ENCODE measurements at places on chromosomes 1 and 21.

GRCh38 chr1:173002891-173003838 is 47.6 kb downstream of the TNFSF18 start:
- DNase-seq = no peak

- no peak for DNase-seq
Measured at GRCh38 chr1:238960071-238960470, 426.3 kb upstream of the CHRM3 start.

- no peak for DNase-seq
Measured at GRCh38 chr21:42234041-42234440, 15.1 kb downstream of the ABCG1 start.

DNA sequence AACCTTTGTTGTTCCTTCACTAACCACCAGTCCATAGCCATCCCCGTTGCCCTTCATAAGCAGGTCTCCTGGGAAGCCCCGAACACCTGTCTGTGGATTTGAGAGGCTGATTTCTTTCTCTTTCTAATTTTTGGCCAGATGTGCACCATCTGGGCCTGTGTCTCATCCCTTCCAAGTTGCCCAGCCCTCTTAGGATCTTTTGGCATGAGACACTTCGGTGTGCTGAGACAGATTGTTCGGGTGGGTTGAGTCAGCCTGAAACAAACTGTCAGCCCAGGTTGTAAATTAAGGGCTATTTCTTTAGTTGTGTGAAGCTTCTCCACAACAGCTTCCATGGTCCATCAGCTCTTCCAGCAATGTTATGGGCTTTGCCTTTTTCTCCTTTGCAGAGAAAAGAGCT is 1.4 kb upstream of the DNAJC11 start:
- no peak for DNase-seq

GRCh38 chr1:31413405-31414001 is 490 bp downstream of the SERINC2 start:
- peak; percentile 57 for DNase-seq

- no peak for DNase-seq
Measured at GRCh38 chr1:86365896-86366295, 30.2 kb downstream of the ODF2L start.

DNA sequence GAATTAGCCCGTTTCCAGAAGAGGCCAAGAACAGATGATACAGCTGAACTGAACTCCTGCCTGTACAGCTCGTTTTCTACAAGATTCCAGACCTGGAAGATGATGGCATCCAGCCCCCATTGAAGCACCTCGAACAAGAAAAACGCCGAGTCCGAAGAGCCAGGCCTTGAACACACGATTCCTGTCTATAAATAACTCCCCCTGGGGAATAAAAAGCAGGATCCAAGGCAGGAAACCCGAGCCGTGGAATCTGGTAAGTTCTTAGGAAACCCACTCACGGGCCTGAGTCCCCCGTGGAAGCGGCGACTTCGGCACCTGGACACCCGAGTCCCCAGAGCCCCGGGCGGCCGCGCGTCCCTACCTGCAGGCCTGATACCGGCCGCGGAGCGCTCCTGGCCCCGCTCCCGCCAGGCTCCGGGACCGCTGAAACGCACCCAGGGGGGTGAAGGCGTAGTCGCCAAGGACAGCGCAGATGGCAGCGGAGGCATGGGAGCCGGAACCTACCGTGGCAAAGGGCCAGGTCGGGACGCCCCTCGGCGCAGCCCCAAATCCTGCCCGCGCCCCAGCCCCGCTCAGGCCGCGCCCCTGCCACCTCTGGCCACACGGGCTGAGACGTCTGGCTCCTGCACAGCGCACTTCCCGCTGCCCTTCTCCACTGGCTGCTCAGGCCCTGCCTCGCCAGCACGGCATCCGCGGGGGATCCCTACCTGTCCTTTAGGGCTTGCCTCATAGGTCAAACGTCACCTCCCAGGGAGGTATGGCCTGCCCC is 14.0 kb upstream of the HLCS start:
- DNase-seq = peak; percentile 40

DNA sequence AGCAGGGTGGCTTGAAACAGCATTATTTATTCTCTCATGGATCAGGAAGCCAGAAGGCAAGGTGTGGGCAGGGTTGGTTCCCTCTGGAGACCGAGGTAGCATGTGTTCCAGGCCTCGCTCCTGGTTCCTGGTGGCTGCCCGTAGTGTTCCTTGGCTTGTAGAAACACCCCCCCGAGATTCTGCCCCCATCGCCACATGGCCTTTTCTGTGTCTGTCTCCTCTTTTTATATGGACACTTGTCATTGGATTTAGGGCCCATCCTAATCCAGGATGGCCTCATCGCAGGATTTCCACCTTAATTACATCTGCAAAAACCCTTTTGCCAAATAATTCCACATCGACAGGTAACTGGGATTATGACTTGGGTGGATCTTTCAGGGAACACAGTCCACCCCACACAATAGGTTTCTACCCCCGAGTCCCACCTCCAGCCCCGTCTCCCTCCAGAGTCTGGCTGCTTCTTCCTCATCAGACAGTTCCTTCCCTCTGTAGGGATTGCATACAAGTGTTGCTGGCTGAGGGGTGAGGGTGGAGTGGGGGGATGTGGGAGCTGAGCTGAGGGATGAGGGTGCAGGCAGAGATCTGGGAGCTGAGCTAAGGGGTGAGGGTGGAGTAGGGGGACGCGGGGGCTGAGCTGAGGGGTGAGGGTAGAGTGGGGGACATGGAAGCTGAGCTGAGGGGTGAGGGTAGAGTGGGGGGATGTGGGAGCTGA is 12.3 kb upstream of the NPHP4 start:
- no peak for DNase-seq

DNA sequence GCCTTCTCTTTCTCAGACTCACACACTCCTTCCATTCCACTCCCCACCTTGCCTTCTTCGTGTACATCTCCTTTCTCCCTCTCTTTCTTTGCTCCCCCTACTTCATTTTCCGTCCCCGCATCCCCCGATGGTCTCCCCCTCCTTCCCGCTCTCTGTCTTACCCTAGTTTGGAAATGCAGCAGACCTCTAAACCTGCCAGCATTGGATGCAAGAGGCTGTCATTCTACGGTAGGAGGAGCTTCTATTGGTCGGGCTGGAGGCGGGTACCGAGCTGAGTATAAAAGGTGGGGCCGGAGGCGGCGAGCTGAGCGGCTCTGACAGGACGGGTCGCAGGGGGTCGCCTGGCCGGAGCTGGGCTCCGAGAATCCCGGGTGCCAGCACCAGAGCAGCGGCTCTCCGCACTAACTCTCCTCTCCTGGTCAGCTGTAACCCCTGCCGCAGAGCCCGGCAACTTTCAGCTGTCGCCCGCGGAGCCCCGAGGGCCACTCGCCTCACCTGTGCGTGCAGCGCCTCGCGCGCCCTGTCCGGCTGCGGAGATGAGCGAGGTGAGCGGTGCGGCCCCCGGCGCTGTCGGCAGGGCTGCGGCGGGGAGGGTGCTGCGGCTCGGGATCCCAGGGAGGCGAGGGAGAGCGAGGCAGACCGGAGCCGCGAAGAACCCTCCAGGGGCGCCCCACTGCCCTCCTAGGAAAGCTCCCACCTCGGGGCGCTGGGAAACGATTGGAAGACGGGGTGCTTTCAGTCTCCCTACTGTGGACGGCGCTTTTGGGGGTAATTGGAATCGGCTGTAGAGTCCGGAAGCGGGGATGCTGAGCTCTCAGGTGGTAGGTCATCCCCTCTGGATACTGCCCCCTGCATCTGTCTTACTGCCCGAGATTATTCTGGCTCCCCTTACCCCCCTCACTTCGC is at the start of gene PCP4L1:
Gene PCP4L1 (plus strand): TSS at position 307 of the 906 bp plus-strand sequence. CDS start 230 bp downstream, at position 537.
- peak; percentile 60 for DNase-seq

- peak; percentile 64 for DNase-seq
Measured at GRCh38 chr21:31554511-31555022, 104.9 kb upstream of the SOD1 start.

GRCh38 chr1:223803211-223803610 is 42.5 kb downstream of the TP53BP2 start:
- DNase-seq = no peak

- DNase-seq = no peak
Measured at GRCh38 chr1:26978901-26979300, 14.6 kb upstream of the TRNP1 start.

GRCh38 chr1:20494609-20495311 is 8.8 kb upstream of the CAMK2N1 start:
- no peak for DNase-seq

GRCh38 chr1:94920061-94920460 is 6.8 kb downstream of the CNN3 start:
- DNase-seq = no peak

DNA sequence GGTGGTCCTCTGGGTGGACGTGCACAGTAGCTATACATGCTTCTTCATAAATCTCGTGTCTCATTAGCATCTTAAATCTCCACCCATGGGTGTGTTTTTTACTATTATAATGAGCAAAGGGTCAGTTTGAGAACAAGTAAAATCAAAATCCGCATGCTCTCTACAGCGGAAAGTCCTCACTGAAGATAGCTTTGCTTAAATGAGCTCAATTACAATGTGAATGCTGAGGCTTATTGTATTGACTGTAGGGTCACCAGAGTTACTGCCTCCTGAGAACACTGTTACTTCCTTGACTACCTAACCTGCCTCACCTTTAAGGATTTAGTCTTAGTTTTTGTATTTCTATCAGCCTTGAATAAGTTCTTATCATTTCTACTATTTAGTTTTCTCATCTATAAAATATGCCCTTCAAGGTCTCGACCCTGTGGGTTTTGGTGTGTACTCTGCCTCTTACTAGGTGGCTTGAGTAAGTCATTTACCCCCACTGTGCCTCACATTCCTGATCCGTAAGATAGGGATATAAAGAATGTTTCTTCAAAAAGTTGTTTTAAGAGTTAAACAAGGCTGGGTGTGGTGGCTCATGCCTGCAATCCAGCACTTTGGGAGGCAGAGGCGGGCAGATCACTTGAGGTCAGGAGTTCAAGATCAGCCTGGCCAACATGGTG is 7.9 kb downstream of the SLAMF7 start:
- DNase-seq = no peak

- DNase-seq = peak; percentile 30
Measured at GRCh38 chr21:45549626-45550463, 7.6 kb upstream of the SLC19A1 start.

DNA sequence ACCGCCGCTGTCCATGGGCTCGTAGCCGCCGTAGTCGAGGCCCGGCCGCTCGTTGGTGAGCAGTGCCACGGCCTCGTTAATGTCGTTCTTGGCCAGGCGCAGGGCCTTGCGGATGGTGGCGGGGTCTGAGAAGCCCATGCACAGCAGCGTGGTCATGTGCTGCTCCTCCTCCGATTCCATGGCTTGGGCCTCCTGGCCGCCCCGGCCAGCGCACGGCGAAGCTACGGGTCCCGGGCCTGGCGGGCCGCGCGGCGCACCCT is 300 bp downstream of the USP24 start:
- no peak for DNase-seq

- DNase-seq = no peak
Measured at GRCh38 chr21:38938343-38938742, 132.6 kb downstream of the ETS2 start.

DNA sequence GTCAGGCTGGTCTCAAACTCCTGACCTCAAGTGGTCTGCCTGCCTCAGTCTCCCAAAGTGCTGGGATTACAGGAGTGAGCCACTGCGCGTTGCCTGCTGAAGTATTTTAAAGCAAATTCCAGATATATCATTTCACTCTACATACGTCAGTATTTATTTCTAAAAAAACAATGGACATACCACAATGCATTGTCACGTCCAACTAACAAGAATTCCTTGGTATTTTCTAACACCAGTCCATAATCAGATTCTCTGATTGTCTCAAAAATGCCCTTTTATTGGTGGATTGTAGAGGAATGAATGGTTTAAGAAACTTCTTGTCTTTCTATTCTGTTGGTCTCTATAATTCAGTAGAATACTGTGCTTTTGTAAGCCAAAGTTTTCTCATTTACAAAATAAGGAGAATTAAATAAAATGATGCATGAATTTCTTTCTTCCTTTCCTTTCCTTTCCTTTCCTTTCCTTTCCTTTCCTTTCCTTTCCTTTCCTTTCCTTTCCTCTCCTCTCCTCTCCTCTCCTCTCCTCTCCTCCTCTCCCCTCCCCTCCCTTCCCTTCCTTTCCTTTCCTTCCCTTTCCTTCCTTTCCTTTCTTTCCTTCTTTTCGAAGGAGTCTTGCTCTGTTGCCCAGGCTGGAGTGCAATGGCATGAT is 55.8 kb downstream of the VPS13D start:
- DNase-seq = no peak

GRCh38 chr1:156438278-156438987 is 62.1 kb downstream of the MEF2D start:
- no peak for DNase-seq

DNA sequence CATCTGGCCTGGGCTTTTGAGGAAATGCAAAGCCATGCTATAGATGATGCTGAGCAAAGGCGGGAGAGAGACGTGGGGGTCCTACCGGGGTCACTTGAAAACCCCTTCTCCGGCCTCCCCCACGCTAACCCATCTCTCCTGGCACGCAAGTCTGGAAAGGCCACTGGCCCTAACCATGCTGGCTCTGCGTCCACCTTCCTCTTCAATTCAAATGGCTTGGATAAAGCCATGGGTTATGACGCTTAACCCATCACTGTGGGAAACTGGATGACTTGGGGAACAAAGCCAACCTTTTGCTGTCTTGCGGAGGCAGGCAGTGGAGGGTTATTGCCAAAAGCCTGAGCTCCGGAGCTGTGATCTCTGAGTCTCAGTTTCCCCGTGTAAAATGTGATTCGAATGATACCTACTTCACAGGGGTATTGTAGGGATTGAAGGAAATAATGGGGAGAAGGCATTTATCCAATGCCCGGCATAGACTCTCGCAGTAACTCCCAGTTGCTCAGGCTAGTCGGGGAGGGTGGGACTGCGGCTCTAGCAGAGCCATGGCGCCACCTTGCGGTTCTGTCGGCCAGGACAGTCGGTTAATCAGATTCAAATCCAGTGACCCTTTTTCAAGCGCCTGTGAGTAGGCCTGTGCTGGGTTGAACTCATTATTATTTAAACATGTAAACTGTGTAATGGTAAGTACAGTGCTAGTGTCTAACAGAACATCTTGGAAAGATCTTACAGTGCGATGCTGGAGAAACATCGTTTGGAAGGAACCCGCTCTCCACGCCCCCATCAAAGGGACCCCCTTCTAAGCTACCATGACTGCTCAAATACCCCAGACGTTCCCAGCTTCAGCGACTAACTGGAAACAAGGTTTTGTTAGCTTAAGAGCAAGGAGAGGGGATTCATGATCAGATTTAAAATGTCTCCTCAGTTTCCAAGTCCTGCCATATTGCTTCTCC is 20.3 kb downstream of the NEK2 start:
- DNase-seq = peak; percentile 88

DNA sequence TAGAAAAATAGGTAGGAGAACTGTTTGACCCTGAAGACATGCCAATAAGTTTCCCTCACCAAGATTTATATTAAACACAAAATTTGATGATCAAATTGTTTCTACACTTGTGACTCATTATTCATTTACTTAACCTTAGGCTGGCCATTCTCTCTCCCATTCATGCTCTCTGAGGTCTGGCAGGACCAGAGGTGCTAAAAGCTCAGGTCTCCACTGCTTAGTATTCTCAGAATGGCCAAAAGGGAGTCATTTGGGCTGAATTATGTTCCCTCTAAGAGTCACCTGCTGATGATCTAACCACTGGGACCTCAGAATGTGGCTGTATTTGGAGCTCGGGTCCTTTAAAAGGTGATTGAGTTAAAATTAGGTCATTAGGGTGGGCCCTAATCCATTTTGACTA is 47.1 kb upstream of the ATP1B1 start:
- DNase-seq = no peak
